Spleen (tissue), 13 donors: ENCODE measurements at places on chromosomes 5 and 9. TPM values are rescaled to one million over a fixed set of nuclear protein-coding genes. Genes with fewer than 3 reads are reported as not detected.

The STX17 gene
- 43.1 TPM for total RNA-seq

The PCDHA13 gene
- total RNA-seq = 0.22 TPM

The FCN2 gene
- 0.85 TPM for total RNA-seq

- DNase-seq = no peak
Observed at GRCh38 chr5:34817558-34818351, 21.2 kb upstream of the TTC23L start.

DNA sequence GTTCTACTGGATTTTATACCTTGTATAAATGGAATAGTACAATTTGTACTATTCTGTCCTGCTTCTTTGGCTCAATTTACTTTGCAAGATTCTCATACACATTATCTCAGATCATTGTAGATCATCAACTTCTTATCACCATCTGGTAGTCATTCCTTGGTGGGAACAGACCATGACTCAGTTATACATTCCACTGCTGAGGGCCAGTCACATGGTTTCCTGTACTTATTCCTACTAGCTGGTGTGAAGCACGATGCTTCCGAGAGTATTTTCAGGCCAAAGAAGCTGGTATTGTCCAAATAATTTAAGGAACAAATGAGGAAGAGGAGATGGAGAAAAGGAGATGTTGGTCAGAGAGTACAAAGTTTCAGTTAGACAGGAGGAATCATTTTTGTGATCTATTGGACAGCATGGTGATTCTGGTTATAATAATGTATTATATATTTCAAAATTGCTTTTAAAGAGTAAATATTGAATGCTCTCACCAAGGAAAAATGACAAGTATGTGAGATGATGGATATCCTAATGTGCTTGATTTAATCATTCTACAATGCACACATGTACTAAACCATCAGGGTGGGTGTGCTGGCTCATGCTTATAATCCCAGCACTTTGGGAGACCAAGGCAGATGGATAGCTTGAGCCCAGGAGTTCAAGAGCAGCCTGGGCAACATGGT lies 124.1 kb downstream of the SYK start:
- DNase-seq = no peak

GRCh38 chr5:65790371-65791163 lies 68.6 kb downstream of the NLN start:
- no peak for DNase-seq

- no peak for DNase-seq
Observed at GRCh38 chr9:122040561-122041242, 52.4 kb downstream of the TTLL11 start.

DNA sequence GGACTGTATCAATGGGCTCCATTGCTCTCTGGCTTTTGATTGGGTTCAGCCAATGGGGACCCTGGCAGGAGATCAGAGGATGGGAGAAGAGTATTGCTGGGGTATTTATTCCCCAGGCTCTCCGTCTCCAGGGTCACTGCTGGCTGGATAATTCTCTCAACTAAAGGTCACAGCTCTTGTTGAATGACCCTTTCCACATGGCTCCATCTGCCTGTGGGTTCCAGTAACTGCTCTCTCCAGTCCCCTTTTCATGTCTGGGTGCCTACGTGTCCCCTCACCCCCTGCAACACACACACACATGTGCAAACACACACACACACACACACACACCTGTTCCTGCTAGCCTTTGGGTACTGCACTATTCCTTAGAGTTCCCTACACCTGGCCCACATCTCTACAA lies 53.9 kb upstream of the RIC1 start:
- no peak for DNase-seq

GRCh38 chr5:170751631-170752030 lies 31.9 kb upstream of the GABRP start:
- DNase-seq = no peak

DNA sequence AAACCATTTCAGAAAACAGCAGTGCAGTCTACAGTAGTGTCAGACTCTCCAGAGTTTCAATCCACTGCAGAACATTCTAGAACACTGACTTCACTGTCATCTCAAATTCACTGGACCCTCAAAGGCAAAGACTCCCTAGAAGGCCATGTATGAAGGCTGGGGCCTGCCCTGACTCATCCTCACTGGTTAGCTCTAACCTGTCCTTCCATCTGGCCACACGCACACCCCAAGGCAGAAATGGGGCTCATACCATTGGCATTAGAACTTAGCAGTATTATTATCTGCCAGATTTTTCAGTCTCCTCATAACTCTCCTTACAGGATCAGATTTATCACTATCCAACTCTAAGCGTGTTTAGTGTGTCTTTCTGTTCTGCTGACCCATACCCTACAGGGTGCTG lies 20.4 kb downstream of the S1PR3 start:
- DNase-seq = no peak
